ENCODE measurements at places on chromosomes 3 and 15.

- no peak for DNase-seq
Observed at GRCh38 chr15:31476236-31476810, 149.7 kb downstream of the KLF13 start.

GRCh38 chr3:142523921-142524566 is 54.5 kb downstream of the ATR start:
- DNase-seq = no peak

DNA sequence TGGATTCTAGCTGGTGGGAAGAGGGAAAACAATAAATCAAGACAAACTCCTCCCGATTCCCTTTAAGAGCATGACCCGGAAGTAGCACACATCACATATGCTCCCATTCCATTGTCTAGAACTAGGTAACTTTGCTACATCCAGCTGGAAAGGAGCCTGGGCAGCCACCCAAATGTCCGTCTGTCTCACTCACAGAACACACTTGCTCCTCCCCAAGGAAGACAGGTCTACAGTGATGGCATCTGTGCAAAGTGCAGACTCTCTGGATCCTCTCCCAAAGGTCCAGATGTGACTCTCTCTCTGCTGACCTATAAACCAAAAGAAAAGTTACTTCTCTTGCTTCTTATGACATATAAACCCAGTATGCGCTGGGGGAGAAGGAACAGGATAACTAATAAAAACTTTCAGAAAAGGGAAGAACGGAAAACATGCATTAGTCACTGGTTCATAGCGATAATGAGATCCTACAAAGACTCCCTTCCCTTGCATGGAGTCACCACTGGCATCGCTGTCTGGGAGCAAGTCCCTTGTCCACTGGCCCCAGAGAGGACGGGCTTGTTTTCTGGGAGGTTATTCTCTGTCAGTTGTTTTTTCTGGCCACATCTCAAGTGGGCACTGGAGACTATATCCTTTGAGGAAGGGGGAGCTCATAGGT is 29.8 kb upstream of the EPHB3 start:
- no peak for DNase-seq

DNA sequence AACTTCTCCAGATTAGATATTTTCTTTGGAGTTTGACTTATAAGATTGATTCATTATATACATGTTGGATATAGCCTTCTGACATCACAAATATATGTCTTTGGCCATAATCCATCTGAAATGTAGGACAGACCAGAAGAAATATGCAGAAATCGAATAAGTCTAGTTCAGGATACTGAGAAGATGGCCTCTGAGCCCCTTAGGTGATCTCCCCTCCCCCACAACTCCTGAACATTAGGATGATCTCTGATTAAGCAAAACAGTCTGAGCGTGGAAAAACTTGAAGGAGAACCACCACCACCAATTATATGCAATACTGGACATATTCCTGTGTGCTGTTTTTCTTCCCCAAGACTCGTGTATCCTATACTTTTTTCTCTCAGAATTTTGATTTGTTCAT is 3.2 kb downstream of the SETD5 start:
- no peak for DNase-seq

DNA sequence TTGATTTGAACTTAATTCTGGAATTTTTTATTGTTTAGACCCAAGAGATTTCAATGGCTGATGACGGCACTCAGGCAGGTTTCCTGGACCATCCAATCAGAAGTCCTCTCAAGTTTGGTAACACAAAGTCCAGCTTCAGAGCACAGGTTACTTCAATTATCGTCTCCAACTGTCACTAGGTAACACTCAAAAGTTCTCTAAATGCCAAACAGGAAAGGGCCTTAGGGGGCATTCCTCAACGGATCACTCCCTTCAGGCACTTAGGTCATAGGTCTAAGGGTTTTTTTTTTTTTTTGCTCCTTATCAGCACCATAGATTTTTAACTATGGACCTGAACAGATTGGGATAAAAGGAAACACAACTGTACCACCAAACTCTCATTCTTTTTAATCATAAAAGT is 85.8 kb downstream of the MEIS2 start:
- no peak for DNase-seq

DNA sequence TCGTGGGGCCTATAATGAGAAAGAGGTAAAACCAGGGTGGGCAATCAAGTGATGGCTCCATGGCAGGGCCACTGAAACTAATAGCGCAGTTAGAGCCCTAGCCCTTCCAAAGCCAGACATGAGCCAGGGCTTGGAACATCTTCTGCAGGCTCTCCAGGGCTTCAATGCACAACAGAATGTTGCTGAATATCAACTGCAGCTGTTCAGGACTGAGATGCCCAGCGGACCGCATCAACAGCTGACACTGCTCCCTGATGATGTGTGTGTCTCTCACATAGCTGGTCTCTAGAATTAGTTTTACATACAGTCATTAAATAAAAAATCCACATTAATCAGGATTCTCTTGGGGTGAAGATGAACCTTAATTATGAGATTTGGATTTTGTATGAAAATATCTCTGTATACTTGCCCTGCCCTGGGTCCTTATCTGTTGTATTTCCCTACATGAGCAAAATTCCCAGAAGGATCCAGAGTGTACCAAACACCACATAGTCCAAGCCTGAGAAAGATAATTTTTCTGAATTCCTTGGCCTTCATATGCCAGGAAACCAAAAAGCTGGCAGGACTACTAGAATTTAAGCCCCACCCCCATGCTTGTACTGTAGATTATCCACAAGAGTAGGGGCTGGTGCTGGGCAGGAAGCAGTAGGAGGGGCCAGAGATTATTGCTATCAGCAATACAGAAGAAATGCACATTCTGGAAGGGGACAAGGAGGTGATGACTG is 7.7 kb upstream of the GOLGB1 start:
- DNase-seq = no peak

DNA sequence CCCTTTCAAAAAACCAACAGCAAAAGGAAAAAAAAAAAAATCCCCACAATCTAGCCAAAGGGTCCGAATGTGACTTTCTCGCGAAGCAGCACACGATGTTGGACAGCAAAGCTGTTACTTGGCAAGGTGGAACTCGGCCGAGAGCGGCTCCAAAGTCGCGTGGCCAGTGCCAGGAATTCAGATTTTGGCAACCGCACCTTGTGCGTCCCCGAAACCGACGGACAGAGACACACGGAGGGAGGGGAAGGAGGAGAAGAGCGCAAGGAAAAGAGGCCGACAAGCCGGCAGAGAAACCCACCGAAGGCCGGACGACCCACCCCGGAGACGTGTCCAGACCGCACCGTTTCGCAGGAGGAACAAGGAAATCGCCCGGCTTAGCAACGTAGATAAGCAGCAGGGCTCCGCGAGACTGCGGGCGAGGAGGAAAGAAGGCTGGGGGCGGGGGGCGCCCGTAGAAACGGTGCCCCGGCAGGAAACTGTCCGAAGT is 517.3 kb downstream of the MECOM start:
- DNase-seq = no peak

DNA sequence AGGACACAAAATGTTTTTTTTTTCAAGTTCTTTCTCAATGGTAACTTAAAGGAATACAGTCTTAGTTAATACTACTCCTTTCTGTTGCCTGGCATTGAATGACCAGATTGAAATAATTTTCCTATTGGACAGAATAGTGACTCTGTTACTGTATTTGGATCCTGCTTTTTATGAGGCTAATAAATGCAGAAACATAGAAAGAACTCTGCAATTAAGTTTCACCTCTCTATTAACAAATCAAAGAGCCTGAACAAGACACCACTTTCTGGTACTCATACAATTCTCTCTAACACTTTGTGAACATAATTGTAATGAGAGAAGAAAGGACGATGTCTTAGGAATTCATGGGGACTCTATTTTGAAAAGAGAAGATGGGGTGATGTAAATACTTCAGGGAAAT is 308.4 kb upstream of the ROBO2 start:
- no peak for DNase-seq

DNA sequence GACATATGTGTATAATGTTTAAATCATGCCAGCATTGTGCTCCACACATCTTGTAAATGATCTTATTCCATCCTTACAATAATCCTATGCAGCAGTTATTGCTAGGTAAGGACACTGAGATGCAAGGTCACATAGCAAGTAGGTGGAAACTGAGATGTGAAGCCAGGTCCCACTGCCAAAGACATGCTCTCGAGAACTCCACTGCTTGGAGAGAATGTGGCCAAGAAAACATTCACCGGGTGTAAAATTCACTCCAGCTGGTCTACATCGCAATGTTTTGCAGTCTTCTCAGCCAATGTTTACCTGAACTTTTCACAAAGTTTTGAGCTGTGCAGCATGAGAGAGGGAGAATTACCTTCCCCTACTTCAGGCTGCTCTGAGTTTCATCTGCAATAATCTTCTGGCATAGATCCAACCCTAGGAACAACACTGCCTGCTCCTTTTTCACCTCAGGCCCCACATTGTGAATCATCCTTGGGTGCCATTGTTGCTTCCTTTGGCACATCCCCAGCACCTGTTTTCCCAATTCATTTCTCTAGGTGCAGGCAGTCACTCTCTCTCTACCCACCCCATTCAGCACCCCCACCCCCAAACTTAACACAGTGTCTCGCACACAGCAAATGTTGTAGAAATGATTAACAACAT is 53.5 kb upstream of the PRTG start:
- DNase-seq = no peak

DNA sequence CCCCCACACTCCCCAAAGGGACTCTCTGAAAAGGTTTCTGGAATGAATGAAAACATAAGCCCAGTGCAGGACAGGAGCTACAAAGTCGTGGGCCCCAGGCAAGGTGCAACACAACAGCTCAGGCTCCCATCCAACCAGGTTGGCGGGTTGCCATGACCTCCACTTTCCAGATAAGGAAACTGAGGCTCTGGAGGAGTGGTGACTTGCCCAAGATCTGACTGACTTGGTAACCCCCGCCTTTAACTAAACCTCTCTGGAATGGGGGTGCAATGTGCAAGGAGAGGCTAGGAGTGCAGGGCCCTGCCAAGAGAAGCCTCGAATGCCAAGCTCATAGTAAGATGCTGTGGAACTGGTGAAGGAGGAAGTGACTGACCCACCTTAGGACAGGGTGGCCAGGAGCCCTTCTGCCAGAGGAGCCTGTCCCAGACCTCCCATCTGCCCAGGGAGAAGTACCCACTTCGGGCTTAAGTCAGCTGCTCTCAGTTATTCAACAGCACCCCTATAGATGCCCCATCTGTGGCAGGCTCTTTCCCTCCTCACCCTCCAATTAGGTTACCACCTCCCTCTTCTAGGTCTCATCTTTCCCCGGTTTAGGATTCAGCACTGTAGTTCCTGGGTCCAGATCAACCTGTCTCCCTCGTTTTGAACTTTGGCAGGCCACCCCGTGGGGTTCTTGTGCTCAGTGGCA is 553 bp upstream of the TNNC1 start:
- no peak for DNase-seq

DNA sequence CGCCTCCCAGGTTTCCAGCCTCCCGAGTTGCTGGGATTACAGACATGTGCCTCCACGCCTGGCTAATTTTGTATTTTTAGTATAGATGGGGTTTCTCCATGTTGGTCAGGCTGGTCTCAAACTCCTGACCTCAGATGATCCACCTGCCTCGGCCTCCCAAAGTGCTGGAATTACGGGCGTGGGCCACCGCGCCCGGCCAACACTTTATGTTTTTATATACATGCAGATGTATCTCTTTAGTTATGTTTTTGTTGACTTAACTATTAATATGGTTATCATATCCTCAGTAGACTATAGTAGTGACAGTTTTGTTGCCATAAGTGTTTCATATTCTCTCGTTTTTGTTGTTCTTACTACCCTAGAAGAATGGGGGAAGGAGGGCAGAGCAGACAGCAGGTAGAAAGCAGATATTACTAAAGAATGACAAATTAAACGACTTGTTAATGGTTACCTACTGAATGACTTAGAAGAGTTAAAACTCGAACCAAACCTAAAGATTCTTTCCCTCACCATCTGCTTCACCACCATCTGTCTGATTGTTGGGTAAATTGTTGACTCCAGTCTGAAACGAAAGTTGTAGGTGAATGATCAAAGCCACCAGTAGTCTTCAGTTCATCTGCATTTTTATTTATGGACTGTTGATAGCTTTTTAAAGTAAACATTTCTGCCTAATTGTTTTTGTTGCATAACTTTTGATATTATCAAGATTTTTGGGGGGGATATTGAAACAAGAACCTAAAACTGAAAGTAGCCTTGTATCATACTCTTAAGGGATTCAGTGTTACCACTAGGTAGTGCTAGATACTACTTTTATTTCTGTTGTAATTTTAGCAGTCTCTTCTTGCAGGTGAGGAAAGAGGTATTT is 89.3 kb downstream of the RASA2 start:
- DNase-seq = no peak

DNA sequence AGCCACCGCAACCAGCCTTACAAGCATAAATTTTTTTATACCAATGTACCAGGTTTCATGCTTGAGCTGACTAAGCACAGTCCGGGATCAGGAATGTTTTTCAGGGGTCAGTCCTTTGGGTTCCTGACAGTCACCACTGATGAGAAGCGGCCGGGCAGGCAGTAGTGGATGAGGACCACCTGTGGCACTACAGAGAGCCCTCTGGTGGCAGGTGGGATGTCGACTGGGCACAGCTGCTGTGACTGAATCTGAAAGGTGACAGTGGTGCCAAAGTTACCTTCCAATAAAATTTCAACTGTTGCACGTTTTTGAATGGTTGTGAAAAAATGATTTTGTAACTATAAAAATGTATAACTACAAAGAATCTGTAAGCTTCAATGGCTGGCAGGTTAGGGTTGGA is 34.0 kb downstream of the TPRA1 start:
- DNase-seq = no peak

DNA sequence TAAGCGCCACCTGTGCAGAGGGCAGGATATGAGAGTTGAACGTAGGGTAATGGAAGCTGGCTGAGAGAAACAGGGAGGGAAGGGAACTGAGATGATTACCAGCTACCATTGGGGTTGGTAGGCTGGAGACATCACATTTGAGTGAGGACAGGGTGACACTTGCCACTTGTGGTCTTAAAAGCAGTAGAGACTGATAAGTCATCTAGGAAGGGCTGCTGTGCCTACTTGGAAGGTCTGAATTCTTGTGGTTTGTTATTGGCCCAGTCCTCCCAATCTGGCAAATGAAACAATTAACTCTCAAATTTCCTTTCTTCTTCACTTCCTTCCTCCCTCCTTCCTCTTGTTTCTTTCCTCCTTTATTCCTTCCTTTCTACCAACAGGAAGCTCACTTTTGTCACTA is 46.8 kb downstream of the COL6A5 start:
- no peak for DNase-seq

DNA sequence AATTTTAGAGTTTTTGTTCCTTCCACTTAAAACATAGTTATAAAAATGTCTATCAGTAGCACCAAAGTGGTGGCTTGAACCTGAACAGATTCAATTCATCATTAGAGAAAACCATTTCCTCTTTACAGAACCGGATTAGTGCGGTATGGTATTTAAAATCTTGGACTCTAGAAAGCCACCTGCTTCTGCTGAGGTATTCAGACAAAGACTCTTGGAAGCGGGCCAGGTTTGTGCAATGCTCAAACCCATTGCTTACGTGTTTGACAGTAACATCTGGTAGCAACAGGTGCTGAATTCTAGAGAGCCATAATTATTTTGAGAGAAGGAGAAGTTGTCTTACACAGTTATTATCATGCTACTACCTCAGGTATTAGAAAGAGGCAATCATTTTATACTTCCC is 290.5 kb downstream of the NAALADL2 start:
- no peak for DNase-seq

DNA sequence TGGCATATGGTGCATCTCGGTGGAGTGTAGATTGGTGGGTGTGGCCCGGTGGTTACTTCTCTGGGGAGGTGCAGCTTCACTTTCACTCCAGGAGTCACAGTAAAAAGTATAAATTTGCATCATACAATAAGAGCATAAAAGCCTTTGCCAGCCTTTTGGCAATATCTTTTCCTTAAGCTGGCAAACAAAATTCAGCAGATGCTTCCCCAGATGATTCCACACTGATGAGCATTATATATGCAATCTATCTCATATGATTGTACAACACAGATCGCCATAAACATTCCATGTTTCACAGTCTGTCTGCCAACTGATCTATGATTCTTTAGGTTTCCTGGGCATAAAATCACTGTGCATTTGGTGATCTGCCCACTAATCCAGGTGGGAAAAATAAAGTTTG is 120.2 kb upstream of the ALCAM start:
- no peak for DNase-seq
